A549 treated with GW870086 at 1 μM for 4 hours (cell line): ENCODE measurements at places on chromosomes 7 and 10. TPM values are rescaled to one million over a fixed set of nuclear protein-coding genes. Genes with fewer than 3 reads are reported as not detected.

The CYP2C8 gene
- total RNA-seq: not detected in 5 replicates

The RNF133 gene
- not detected in 5 replicates for total RNA-seq

The PON1 gene
- total RNA-seq: 0.64 to 1.1 TPM (median 0.80 TPM) in 5 replicates

The SPDYE11 gene
- not detected in 5 replicates for total RNA-seq

The ARL3 gene
- total RNA-seq: 13.6 to 15.2 TPM (median 14.5 TPM) in 5 replicates

The PAPSS2 gene
- 17.2 to 23.2 TPM (median 21.4 TPM) in 5 replicates for total RNA-seq

The LAMB4 gene
- total RNA-seq: 0.03 to 0.36 TPM (median 0.19 TPM) in 5 replicates

The TMEM176A gene
- total RNA-seq: not detected in 5 replicates

The JMJD1C gene
- 14.7 to 23.4 TPM (median 22.0 TPM) in 5 replicates for total RNA-seq

The TUBB8 gene
- 0.10 to 0.12 TPM in 2 of 5 replicates, not detected in the others for total RNA-seq

The IKZF1 gene
- not detected in 5 replicates for total RNA-seq

The AOAH gene
- not detected in 5 replicates for total RNA-seq

The CBLL1 gene
- 27.9 to 53.1 TPM (median 31.2 TPM) in 5 replicates for total RNA-seq

The SLC29A3 gene
- 22.5 to 24.6 TPM (median 24.1 TPM) in 5 replicates for total RNA-seq

The KLF14 gene
- total RNA-seq: 0.09 TPM in 1 of 5 replicates, not detected in the others

The NKX1-2 gene
- total RNA-seq: 0.03 to 0.06 TPM in 2 of 5 replicates, not detected in the others

The TAC1 gene
- 0.14 TPM in 1 of 5 replicates, not detected in the others for total RNA-seq

The SUMF2 gene
- 108 to 112 TPM (median 109 TPM) in 5 replicates for total RNA-seq

The TMEM236 gene
- 0.02 to 0.05 TPM (median 0.05 TPM) in 4 of 5 replicates, not detected in the other for total RNA-seq

The GIMAP1 gene
- total RNA-seq: not detected in 5 replicates

The TAS2R41 gene
- not detected in 5 replicates for total RNA-seq

The RARRES2 gene
- not detected in 5 replicates for total RNA-seq

The SPDYE1 gene
- total RNA-seq: not detected in 5 replicates

The AGR2 gene
- total RNA-seq: 104 to 168 TPM (median 145 TPM) in 5 replicates

The OR2A1 gene
- total RNA-seq: not detected in 5 replicates

The INHBA gene
- total RNA-seq: 0.11 to 0.73 TPM (median 0.52 TPM) in 5 replicates

The AKR1C2 gene
- total RNA-seq: 3,394 to 3,918 TPM (median 3,696 TPM) in 5 replicates

The CDHR3 gene
- total RNA-seq: 4.0 to 6.3 TPM (median 4.9 TPM) in 5 replicates

The PTF1A gene
- not detected in 5 replicates for total RNA-seq

The CPED1 gene
- not detected in 5 replicates for total RNA-seq

The AMZ1 gene
- total RNA-seq: 0.02 to 0.05 TPM (median 0.03 TPM) in 3 of 5 replicates, not detected in the others

The CCDC3 gene
- total RNA-seq: 0.86 to 1.3 TPM (median 0.91 TPM) in 5 replicates

The MSRB2 gene
- total RNA-seq: 11.1 to 16.9 TPM (median 15.9 TPM) in 5 replicates

The HOXA11 gene
- 0.55 to 0.80 TPM (median 0.70 TPM) in 5 replicates for total RNA-seq

The LYZL2 gene
- total RNA-seq: not detected in 5 replicates

The OPALIN gene
- not detected in 5 replicates for total RNA-seq

The KCNMA1 gene
- 42.8 to 95.1 TPM (median 69.4 TPM) in 5 replicates for total RNA-seq

The ACBD7 gene
- 0.85 to 1.3 TPM (median 1.1 TPM) in 5 replicates for total RNA-seq

The C10orf90 gene
- total RNA-seq: 3.6 to 4.4 TPM (median 3.8 TPM) in 5 replicates

The KAZALD1 gene
- 2.3 to 3.1 TPM (median 2.8 TPM) in 5 replicates for total RNA-seq

The BNIP3 gene
- total RNA-seq: 40.3 to 48.3 TPM (median 42.8 TPM) in 5 replicates

The ITGA8 gene
- not detected in 5 replicates for total RNA-seq

The LRRC18 gene
- not detected in 5 replicates for total RNA-seq

The GRID2IP gene
- 0.03 TPM in 1 of 5 replicates, not detected in the others for total RNA-seq

The OR2A5 gene
- not detected in 5 replicates for total RNA-seq

The ZNF853 gene
- total RNA-seq: 1.7 to 2.9 TPM (median 2.5 TPM) in 5 replicates

The HOXA7 gene
- 3.7 to 4.8 TPM (median 4.6 TPM) in 5 replicates for total RNA-seq
